ENCODE measurements at places on chromosomes 16 and 17. TPM values are rescaled to one million over a fixed set of nuclear protein-coding genes. Genes with fewer than 3 reads are reported as not detected.

- DNase-seq: no peak
These were observed 3.7 kb downstream of the MVD start for GRCh38 chr16:88659160-88659559.

DNA sequence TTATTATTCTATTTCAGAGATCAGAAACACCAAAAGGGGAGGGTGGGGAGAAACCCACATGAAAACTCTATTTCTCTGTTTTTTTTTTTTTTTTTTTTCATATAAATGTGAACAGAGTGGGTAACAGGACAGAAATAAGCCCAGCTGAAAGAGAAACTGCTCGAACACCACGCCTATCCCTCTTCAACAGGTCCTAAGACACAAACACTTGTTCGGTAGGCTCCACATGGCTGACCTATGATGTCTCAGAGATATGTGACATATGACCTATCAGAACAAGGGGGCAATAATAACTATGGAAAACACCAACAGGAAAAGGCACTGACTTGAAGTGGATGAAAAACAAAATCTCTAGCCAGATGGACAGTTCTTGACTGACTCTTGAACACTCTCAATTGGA lies 44.8 kb downstream of the PARN start:
- no peak for DNase-seq

GRCh38 chr17:40253565-40253964 lies 34.1 kb upstream of the CDC6 start:
- no peak for DNase-seq

OR1A1 gene
- total RNA-seq: not detected

Data from left cardiac atrium (tissue), 4 donors.